ENCODE measurements at places on chromosomes 7 and 10.

DNA sequence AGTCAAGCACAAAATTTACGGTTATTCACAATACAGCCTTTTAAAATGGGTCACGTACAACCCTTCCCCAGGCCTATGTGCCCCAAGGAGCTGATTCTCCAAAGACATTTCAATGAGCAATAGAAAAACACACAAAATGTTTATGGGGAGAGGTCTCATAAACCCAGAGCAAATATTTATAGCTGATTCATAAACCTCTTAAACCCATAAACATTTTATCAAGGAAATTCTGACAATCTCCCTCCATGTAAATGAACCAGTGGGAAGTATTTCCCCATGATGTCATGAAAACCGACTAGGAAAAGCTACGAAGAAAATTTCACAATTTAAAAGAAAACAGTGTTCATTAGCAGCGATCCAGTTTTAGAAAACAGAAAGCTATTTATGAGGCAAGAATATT, 36.0 kb downstream of the SFMBT2 start:
- no peak for DNase-seq

- DNase-seq = no peak
These were observed 918.6 kb upstream of the AUTS2 start for GRCh38 chr7:68679459-68680234.

DNA sequence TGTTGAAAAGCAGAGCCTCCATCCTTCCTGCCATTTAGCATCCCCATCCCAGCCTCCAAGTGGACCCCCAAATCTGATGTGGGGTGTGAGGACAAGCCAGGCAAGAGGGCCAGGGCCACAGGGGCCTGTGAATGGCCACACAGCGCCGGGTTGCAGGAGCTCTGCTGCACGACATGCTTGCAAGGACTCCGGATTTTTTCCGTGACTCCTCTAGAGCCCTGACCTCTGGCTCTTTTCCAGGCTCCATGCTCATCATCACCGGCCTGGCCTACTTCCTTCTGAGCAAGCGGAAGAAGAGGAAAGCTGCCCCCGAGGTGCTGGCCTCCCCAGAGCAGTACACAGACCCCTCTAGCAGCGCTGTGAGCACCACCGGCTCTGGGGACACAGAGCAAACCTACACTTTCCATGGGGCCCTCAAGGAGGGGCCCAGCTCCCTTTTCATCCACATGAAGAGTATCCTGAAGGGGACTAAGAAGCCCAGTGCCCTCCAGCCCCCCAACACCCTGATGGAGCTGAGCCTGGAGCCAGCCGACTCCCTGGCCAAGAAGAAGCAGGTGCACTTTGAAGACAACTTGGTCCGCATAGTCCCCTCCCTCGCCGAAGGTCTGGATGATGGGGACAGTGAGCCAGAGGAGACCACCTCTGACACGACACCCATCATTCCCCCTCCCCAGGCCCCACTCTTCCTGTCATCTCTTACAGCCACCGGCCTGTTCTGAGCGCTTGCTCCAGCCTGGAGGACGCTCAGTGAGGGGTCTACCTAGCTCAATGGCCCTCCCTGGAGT, 23.5 kb downstream of the TMEM72 start:
- no peak for DNase-seq

- no peak for DNase-seq
These were observed 1200.3 kb upstream of the LRRN3 start for GRCh38 chr7:109890622-109891021.

GRCh38 chr7:25805027-25805687, 346.8 kb upstream of the NFE2L3 start:
- DNase-seq = no peak

DNA sequence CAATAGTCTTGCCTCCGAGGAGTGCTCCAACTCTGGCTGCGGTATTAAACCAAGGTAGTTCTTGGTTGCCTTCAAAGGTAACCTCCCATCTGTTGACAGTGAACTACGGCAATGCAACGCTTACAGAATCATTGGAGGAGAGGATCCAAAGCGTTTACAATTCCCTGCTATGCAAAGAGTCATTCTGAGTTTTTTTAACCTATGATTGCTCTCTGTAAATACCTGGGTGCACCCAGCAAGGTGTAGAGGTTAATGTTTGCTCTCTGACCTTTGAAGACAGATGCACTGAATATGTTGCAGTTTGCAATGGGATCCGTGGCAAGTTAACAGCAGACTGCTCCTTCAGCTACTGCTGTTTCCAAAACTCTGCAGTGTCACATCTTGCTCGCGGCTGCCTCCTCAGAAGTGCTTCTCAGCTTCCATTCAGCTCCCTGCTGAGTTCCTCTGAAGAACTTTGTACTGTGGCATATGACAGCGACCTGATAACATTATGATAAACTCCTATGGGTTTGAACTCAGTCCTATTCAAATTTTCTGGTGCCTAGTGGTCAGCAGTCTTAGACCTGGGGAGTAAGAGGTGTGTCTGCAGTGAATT, 29.0 kb downstream of the KIAA1217 start:
- DNase-seq = no peak

DNA sequence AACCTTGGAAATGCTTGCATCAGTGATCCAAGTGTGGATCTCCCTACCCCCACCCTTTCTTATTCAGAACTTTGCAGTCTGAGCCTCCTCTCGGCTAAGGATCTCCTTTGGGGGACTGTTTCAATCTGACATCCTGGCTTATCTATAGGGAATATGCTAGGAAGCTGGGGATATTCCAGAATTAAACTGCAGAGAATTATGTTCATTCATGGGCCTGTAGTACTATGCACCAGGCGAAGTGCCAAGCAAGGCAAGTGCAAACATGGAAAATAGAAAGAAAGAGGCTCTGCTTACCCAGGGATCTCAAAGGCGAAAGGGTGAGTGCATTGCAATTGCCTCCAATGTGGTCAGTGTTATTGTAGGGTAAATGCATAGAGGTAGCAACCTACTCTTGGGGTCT, 96.5 kb downstream of the CACNB2 start:
- no peak for DNase-seq

GRCh38 chr10:112230325-112230988, 46.9 kb upstream of the GPAM start:
- DNase-seq = no peak

DNA sequence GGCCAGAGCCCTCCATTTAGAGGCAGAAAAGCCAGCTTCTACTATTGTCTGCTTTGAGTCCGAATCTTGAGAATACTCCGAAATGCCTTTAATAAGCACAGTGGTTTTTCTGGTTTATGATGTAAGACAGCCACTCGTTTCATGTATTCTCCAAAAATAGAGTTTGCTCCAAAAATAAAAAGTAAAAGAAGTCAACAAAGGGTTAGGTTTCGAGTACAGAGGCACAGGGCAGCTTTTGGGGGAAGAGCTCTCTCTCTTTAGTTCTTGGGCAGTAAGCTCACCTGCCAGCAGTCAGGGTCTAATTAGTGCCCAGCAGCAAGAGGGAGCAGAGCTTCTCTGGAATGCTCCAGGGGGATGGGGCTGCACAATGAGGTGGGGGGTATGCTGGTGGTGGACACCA, 20.2 kb downstream of the CREB3L2 start:
- no peak for DNase-seq

DNA sequence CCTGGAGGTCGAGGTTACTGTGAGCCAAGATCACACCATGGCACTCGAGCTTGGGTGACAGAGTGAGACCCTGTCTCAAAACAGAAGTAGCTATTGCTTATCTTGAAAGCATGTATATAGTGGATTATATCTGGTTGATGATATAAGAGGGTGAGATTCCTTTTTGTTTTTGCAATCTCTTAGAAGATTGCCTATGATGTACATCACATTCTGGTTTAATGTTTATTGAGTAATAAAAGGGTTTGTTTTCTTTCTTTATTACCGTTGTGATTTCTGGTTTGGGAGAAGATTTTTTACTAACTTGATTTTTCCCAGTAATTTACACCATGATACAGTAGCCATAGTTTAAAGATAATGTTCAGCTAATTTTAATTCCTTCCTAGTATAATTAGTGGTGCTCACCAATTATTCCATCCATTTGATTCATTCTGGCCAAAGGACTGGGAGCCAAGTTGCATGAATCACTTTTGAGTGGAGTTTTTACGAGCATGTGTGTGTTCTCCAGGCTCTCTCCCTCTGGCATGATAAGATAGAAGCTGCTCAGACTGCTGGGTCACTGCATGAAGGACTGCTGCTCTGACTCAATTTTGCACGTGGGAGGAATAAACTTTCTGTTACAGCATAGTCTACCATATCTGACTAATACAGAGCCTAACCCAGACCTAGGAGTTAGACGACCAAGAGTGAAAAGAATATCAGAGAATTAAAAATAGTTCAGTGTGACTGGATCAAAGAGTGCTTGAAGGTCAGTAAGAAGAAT, 13.5 kb upstream of the TSPAN13 start:
- peak; percentile 38 for DNase-seq

DNA sequence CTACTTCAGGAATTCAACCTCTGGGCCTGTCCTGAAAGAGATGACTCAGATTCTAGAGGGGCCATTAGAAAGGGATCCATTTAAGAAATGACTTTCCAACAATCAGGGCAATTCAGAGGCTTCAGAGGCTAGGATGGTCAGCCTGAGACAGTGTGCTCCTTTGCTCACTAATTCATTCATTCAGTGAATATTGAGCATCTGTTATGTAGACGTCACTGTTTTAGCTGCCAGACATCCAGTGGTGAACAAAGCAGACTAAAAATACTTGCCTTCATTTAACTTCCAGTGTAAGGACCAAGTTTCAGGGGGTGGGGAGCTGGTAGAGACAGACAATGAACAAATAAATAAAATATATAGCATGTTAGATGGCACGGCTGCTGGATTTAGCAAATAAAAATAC, 1.6 kb downstream of the KIAA1217 start:
- DNase-seq = no peak

DNA sequence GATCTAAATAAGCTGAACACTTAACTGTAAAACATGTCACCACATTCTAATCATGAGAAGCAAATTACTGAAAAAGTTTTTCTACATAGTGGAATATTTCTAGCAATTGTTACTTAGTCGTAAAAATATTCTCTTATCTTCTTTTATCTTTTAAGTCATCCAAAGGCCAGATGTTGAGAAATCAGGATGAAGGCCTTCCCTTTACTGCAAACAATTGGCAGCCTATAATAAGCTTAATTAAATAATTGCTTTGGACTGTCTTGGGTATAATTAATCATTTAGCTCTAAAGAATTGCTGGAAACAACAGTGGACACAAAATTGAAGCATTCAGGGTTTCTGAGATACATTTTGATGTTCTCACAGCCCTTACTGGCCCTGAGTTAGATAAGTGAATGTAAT, 226.5 kb downstream of the FANK1 start:
- DNase-seq = no peak

DNA sequence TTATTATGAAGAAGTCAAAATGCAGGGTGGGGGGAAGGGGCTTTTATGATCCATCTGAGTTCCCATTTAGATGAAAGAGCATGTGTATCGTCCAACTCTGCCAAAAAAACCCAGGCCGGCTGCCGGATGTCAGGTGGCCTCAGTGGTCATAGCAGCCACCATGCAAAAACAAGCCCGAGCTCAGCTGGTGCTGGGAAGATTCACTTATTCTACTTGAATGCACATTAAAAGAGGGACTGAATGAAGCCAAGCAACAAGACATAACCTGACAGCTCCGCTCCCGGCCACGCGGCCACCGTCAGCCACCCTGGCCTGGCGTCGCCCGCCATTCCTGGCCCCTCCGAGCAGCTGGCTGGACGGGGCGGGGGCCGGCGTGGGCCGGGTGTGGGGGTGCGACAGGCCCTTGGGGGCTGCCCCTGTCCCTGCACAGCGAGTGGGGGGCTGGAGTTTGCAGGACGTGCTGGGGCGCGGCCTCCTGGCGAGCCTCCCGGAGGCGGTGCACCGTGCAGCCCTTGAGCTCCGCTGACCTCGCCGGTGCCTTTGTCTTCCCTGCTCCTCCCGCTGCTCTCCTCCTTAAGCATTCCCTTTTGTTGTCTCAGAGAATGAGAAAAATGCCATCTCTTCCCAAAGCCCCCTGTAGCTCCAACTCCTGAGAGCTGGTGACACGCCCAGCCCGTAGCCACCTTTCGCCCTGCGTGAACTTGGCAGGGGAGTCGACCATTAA, 67.8 kb downstream of the EBF3 start:
- DNase-seq = no peak

- no peak for DNase-seq
These were observed 152.7 kb upstream of the PCBD1 start for GRCh38 chr10:71040846-71041605.

GRCh38 chr10:61951144-61951483, 49.6 kb downstream of the ARID5B start:
- DNase-seq = no peak

GRCh38 chr7:44347546-44348114, 22.2 kb upstream of the CAMK2B start:
- DNase-seq = no peak

GRCh38 chr10:6542999-6543430, 37.1 kb downstream of the PRKCQ start:
- no peak for DNase-seq

GRCh38 chr10:123703195-123703790, 37.1 kb downstream of the GPR26 start:
- DNase-seq = no peak

DNA sequence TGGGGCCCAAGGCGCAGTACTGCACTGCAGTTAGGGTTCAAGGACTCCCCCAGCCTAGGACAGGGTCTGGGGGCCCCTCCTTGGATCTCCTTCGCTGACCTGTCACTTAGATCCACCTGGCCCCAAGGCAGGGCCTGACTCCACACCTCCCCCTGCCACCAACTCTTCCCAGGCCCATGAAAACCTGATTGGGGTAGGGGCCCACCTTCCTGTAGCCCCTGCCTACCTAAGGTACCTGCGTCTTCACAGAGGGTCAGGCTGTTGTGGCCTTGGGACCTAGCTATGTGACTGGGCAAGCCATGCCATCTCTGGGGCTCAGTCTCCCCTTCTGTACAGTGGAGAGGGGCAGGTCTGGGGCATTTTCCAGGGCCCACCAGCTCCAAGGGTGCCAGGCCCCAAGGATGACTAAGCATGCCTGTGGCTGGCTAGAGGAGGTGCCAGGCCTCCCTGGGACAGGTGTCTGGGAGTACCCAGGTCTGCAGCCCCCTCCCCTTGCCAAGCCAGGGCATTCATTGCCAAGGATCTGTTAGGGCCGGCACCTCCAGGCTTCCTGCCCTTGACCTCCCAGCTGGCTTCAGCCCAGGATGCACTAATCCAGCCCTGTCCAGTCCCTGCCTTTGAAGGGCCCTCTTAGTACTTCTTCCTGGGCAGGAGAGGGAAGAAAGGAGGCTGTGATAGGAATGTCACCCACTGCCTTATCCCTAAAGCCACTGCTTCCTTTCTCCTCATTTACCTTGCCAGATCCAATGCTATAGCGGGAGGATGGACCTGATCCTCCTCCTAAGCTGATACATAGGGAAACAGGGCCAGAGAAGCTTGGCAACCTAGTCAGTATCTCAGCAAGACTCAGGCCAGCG, 1.3 kb downstream of the LIMK1 start:
- DNase-seq = no peak

DNA sequence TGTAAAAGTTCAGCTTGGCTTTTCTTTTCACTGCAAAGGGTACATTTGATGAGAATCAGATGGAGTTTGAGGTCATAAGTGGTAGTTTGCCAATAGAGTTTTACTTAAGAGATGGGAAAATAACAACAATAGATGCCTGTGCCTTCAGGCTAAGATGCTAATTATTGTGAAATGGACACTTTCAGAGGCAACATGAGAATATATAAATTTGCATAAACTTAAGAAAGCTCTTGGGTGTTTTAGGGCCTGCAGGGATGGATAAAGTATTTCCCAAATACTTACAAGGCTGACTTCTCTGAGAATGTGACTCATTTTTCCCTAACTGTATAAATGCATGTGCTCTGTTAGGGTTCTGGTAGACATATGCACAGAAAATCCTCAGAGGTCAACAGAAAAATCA, 200.3 kb upstream of the SVIL start:
- DNase-seq = no peak

- no peak for DNase-seq
These were observed 90.2 kb upstream of the AGK start for GRCh38 chr7:141460781-141461715.

All from left kidney (tissue), 8 donors.